HEK293T (cell line): ENCODE measurements at places on chromosomes 12 and 14.
A peak's percentile ranks its signal among the peaks of the same experiment; 100 is the strongest.

DNA sequence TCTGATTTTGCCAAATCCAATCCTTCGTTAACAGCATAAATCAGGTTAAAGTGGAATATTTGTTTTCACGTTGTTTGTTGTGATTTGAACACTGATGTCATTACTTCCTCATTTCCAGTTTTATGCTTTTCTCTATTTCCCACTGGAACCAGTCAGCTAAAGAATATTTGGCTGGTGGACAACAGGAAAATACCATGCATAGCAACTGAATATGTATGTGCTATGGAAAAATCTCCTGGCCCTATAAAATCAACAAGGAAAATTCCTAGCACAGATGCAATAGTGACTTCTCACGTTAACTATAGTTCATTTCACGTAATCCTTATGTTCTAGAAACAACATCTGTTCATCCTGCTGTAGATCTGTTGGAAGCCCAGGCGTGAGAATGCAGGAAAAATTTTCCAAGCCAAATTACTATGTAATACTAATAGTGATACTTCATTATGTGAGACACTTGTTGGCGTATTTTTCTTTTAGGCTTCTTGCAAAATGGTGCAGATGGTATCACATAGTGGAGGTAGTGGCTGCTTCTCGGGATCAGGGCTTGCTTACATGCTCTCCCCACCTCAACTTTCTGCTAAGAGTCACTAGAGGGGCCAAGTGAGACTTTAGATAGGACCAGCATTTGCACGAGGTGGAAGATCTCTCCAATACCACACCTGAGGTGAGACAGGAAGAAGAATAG is 86.3 kb upstream of the USP44 start:
- no peak for DNase-seq

DNA sequence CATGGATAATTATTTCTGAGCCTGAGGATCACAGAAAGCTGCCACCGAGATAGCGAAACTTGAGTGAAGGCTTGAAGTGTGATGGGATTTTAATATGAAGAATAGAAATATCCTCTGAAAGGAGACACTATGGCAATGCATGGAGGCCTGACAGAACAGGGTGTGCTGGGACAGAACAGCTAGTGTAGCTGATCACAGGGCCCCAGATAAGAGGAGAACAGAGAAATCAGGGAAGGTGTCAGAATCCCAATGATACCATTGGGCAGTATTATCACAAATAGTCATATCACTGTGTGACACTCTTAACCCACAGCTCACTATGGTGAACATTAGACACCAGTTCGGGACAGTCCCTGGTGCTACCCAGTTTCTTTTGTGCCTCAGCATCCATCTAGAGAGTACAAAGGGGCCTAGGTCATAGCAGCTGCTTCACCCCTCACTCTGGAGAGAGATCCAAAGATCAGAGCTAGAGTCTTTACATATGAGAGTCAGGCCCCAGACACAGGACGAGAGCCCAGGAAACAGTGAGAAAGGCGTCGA is 506 bp upstream of the OR10P1 start:
- DNase-seq, result no peak

DNA sequence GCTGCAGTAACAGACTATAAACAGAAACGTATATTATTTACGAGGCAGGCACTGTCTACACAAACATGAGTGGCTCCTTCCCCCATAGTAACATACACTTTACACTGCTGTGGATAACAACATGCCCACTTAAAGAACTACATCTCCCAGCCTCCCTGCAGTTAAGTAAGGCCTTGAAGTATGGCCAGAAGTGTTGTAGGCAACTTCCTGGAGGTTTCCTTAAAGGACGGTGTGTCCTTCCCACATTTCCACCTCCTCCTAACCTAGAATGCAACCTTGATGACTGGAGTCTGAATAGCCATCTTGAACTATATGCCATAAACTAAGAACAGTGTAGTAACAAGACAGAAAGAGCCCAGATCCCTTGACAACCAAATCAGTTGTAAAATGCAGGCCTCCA is 20.3 kb downstream of the MED13L start:
- DNase-seq, result peak; percentile 37

- DNase-seq, result no peak
Measured at GRCh38 chr12:14981049-14981448, 8.2 kb downstream of the PDE6H start.

DNA sequence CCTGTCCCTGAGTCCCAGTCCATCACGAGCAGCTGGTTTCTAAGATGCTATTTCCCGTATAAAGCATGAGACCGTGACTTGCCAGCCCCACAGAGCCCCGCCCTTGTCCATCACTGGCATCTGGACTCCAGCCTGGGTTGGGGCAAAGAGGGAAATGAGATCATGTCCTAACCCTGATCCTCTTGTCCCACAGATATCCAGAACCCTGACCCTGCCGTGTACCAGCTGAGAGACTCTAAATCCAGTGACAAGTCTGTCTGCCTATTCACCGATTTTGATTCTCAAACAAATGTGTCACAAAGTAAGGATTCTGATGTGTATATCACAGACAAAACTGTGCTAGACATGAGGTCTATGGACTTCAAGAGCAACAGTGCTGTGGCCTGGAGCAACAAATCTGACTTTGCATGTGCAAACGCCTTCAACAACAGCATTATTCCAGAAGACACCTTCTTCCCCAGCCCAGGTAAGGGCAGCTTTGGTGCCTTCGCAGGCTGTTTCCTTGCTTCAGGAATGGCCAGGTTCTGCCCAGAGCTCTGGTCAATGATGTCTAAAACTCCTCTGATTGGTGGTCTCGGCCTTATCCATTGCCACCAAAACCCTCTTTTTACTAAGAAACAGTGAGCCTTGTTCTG is 41.6 kb downstream of the DAD1 start:
- DNase-seq, result no peak

DNA sequence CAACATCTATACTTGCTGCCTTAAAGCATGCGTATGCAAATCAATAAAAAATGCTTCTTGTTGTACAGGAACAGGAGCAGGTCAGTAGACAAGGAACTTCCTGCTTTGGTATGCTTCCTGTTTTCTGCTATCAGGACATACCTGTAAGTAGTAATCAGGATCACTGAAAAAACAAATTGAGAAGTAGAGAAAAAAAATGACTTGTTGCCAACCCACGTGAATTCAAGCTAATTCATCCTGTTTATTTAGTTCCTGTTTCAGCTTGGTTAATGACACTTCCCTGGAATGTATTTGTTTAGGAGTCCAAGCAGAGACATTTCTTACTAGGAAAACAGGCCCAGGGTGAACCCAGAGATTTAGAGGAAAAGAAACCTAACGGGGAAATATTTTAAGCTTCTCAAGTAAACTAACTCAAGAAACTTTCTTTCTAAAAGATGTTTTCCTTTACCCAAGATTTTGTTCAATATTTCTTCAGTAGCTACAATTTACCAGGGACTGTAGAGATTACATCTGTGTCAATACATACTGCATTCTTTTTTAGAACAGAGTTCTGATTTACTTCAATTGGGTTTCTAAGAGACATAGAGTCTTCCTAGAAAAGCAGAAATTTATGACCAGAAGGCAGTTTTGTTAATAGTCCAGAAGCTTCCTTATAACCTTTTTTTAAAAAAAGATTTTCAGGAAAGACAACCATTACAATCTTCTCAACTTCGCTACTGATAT is 124.2 kb downstream of the PAWR start:
- no peak for DNase-seq

DNA sequence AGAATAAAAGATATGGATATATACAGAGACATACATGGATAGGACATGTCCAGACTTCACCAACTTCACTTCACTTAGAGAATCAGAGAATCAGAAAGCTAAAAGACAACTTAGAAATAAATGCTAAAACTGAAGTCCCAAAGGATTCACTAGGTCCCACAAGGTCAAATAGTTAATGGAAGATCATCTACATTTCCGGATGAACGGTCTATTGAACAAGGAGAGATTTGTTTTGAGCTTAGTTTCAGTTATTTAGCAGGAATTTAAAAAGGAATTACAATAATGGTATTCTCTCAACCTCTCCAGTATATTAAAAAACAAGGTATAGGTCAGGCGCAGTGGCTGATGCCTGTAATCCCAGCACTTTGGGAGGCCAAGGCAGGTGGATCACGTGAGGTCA is 187.0 kb downstream of the MED13L start:
- no peak for DNase-seq
